Activated CD4-positive, alpha-beta T cell treated with anti-CD3 and anti-CD28 coated beads, Interleukin-2, amount 50 U/mL, for 48 hours (primary cell): ENCODE measurements at places on chromosomes 3 and 15.

- no peak for DNase-seq
Measured at GRCh38 chr15:68353421-68354135, 76.0 kb downstream of the FEM1B start.

DNA sequence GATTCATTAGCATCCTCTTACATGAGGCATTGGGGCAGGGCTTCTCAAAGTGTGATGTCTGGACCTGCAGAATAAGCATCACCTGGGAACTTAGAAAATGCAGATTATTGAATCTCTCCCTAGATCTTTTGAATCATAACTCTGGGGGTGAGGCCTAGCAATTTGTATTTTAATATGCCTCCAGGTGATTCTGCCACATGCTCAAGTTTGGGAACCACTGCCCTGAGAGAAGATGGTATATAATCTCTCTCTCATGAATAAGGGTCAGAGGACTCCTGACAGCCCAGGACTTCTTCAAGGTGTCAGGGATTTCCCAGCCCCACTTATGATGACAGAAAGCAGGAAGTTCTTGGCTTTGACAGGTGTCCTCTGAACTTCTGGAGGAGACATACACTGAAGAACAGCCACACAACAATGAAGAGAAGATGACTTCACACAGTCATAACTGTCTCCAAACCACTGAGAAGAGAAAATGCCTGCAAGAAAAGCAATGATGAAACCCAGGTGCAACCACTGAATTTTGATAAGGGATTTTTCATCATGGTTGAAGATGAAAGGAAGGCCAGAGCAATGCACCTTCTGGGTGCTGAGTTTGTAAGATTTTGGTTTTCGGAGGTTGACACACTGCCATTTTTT lies 211.9 kb upstream of the MRPL3 start:
- no peak for DNase-seq

DNA sequence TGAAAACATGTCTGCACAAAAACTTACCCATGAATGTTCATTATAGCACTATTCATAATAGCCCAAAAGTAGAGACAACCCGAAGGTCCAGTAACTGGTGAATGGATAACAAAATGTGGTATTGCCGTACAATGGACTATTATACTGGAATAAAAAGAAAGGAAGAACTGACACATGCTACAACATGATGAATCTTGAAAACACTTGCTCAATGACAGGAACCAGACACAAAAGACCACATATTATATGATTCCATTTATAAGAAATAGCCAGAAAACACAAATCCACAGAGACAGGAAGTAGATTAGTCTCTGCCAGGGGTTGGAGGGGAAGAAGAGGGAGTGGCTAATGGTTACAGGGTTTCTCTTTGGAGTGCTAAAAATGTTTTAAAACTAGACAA lies 18.3 kb downstream of the SHC4 start:
- DNase-seq, result no peak

GRCh38 chr3:31050296-31050695 lies 155.8 kb upstream of the GADL1 start:
- no peak for DNase-seq

GRCh38 chr3:10547841-10548783 lies 42.7 kb upstream of the ATP2B2 start:
- no peak for DNase-seq

GRCh38 chr3:190424108-190424477 lies 25.6 kb downstream of the TMEM207 start:
- no peak for DNase-seq

DNA sequence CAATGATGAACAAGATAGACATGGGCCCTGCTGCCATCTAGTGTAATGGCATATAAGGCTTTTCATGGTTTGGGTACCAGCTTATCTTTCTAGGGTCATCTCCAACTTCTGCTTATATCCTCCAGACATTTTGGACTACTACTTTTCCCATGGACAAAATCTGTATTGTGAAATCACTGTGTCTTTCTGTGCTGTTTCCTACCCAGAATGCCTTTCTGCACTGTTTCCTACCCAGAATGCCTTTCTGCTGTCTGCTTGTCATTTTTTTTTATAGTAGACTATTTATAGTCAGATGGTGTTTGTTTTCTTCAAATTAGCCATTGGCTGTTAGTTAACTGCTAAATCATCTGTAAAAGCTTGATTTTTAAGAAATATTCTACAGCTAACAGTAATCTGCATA lies 20.1 kb downstream of the VPS8 start:
- no peak for DNase-seq

DNA sequence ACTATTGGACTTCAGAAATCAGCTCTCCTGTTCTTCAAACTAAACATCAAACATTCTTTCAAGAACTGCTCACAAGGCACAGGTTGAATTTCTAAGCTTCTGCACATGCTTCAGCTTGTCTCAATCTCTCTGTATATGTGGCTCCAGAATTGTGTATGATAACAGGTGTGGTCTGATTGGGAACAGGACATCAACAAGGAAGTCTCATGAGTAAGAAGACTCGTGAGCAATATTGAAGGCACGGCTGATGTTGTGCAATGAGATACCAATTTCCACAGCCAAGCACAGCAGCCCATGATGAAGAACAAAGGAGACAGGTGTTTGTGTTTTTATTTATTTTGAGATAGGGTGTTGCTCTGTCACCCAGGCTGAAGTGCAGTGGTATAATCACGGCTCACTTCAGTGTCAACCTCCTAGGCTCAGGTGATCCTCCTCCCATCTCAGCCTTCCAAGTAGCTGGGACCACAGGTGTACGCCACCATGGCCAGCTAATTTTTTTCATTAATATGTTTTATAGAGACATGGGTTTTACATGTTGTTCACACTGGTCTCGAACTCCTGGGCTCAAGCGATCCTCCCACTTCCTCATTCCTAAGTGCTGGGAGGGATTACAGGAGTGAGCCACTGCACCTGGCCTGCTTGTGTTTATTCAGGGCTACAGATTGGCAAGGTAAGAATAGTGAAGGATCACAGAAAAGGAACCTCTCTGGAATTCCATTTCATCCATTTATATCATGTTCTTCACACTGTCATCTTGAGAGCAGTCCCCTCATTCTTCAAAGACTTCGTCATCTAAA lies 32.2 kb upstream of the ABHD17C start:
- DNase-seq, result no peak

DNA sequence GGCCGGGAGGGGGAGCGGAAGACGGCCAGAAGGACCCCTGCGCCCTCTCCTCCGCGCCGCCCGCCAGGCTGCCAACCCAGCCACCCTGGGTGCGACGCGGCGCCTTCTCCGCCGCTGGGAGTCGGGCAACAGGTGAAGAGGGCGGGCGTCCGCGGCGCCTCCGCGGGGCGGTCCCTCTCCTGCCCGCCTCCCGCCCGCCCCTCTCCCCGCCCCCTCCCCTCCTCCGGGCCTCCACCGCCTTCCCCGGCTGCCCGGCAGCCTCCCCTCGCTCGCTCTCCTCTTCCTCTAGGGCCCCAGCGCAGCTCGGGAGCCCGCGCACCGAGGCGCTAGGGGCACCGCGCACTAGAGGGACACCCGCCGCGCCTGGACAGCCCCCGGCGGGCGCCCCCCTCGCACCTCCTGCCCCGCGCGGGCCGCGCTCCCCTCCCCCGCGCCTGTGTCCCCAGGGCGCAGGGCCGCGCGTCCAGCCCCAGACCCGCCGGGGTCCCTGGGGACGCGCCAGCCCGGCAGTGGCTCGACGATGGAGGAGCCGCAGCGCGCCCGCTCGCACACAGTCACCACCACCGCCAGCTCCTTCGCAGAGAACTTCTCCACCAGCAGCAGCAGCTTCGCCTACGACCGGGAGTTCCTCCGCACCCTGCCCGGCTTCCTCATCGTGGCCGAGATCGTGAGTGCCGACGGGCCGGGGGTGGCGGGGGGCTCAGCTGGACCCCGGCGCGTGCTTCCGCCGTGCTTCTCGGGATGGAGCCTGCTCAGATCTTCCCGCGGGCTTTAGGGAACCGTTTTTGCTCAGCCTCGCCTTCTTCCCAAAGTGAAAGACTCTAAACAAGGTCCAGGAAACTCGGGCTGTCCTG lies at the start of gene CMTM8:
CMTM8 (plus strand) TSS at position 228 of the 854 bp plus-strand sequence; CDS start at position 521, 293 bp downstream.
- DNase-seq, result peak; percentile 69

DNA sequence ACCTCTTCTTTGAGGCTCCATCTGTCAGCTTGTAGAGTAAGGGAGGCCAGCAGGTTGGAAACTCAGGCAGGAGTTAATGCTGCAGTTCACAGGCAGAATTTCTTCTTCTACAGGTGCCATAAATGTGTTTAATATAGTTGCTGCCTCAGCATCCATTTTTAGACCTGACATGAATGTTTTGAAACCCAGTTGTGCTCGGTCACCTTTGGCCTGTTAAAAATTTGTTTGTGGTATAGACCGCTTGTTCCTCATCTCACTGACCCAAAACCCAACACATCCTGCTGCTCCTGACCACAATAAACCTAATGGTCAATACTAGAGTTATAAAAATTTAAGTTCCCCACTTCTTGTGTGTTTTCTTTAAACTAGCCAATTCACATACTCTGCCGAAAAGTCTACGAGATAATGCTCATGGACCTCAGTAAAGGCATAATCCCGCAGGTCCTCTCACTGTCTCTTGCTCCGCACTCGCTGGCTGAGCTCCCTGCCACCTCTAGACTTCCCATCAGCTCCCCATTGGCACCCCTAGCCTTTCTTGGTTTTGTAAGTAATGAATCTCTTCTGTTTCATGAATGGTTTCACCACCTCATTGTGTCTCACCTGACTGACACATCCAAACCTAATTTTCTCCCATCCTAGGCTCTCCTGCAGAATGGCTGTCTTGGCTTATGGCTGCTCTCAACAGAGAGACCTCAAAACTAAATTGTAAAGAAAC lies 138.5 kb upstream of the STRIT1 start:
- no peak for DNase-seq

DNA sequence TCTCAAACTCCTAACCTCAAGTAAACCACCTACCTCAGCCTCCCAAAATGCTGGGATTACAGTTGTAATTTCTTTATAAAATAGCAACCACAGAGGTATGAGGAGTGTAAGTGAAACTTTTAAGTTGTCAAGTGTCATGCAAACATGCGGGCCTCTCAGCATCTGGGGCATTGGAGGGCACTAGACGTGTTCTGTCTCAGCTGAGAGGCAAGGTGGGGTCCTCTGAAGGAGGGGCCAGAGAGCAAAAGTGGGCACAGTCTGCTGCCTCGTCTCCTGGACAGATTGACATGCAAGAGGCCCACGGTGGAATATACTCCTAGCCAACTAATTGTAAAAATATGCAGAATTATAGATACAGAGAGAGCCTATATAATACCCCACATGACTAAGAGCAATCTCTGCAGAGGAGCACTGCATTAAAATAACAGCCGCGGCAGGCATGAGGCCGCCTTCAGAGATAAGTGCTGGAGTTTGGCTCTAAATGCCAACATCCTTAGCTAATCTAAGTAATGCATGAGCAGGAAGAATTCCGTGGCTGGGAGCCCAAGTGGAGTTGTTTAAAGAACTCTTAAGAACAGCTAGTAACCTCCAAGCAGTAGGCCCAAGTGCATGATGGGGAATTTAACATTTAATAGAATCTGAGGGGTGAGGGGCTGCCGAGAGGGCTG lies 87.8 kb upstream of the RNU6-1 start:
- no peak for DNase-seq

DNA sequence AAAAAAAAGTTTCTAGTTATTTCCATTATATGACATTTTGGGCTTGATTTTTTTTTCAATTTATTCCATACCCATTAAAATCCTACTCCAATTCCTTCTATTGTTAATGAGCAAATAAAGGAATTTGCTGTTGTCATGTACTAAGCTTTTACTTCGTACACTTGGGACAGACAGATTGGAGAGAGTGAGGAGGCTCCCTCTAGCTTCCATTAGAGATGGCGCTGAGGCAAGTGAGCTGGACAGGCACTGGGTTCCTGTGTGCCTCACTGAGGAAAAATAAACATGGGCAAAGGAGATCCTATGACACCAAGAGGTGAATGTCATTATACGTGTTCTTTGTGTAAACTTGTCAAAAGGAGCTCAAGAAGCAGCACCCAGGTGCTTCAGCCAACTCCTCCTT lies 441.1 kb upstream of the MDFIC2 start:
- DNase-seq, result no peak

GRCh38 chr3:61730056-61730455 lies 168.7 kb downstream of the PTPRG start:
- DNase-seq, result no peak

DNA sequence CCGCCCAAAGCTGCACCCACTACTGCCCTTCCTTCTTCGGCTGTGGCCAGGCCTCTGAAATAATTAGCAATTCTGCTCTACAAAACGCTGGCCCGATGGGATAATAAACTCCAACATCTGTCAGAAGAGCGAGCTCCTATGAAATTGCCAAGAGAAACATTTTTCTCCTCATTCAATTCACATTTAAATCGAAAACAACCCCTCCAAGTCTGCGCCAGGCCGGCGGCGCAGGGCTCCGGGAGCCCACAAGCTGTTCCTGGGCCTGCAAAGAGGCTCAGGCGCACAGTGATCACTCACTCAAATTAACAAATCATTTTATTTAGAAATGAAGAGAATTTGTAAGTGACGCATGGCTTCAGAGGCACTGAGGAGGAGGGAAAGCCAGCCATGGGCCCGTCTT lies 55.3 kb upstream of the TMEM115 start:
- DNase-seq, result no peak

DNA sequence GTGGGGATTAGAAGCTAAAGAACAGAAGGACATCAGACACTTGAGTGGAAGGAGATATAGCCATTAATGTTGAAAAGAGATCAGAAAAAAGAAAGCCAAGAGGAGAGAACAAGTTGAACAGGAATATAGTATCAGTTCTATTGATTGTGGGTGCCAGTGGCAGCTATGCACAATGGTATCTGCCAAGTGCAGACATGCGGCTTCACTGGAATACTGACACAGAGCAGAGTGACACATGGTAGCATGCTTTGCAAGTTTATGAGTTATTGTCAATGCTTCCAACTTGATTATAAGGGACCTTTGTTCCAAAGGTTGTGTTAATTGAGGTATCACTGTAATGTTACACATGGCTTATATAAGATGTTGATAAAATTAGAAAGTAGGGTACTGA lies 42.0 kb upstream of the TP63 start:
- DNase-seq, result no peak

GRCh38 chr3:14774431-14774830 lies 44.3 kb upstream of the FGD5 start:
- no peak for DNase-seq

- DNase-seq, result no peak
Measured at GRCh38 chr15:92880796-92881195, 19.3 kb upstream of the CHD2 start.

DNA sequence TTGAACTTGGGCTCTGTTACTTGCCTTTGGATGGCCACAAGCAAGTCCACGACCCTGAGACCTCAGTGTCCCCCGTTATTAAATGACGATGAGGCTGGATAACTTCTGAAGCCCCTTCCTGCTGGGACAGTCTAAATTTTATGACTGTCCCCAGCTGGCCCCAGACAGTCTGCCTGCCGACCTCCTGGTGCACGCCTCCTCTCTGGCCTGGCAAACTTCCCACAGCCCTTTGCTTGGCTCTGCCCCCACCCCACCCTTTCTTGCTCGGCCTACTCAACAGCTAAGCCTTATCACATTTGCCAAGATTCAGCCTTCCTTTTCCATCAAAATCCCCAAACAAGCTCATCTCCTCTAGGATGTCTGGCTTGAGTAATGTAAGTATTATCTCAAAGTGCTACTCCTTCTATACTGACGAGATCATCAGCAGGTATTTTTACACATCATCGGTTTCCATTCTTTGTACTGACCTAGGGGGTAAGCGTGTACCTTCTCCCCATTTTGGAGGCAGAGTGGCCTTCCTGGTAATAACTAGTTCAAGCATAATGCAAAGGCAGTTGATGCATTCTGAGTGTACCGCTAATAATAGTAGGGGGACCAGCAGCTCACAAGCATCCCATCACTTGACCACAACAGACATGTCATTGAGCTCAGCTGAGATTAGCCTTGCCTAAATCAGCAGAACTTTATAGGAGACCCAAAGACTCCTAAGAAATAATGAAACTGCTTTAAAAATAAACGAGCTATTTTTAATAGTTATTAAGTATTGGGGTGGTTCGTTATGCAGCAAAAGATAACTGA lies 120.8 kb upstream of the HACD2 start:
- DNase-seq, result no peak
